ENCODE measurements at places on chromosomes 7 and 10.

DNA sequence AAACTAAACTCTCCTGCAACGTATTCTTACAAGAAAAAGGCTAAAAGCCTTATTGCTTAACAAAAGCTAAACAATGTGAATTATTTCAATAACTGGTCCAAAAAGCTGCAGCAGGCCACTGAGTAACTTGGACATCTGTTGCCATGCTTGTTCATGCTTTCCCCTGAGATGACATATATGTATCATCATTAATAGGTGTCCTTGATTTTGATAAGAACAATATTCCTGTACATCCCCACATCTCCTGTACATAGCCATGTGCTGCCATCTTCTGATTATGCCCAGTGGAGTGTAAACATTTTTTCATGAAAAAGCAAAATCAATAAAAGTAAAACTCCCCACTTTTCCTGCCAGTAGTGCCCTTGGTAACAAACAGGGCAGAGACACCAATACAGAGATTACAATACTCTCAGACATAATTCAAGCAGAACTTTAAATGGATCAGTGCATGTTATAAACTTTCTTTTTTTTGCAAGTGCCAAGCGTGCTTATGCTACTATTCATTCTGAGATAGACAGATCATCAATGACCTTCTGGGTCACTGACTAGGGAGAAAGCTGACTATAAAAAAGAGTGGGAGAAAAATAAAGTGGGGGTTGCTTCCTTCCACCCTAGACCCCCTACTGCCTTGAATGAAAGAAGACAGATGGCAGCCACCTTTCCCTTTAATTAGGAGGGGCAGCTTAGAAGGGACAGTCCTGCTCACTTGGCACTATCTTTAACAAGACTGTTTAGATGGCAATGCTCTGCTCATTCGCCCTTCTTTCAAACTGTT, 205.5 kb upstream of the KLF14 start:
- DNase-seq, result no peak

- DNase-seq, result no peak
Measured at GRCh38 chr10:8278099-8278498, 223.6 kb downstream of the GATA3 start.

- peak; percentile 69 for DNase-seq
Measured at GRCh38 chr7:100132126-100132525, 5.4 kb downstream of the MBLAC1 start.

DNA sequence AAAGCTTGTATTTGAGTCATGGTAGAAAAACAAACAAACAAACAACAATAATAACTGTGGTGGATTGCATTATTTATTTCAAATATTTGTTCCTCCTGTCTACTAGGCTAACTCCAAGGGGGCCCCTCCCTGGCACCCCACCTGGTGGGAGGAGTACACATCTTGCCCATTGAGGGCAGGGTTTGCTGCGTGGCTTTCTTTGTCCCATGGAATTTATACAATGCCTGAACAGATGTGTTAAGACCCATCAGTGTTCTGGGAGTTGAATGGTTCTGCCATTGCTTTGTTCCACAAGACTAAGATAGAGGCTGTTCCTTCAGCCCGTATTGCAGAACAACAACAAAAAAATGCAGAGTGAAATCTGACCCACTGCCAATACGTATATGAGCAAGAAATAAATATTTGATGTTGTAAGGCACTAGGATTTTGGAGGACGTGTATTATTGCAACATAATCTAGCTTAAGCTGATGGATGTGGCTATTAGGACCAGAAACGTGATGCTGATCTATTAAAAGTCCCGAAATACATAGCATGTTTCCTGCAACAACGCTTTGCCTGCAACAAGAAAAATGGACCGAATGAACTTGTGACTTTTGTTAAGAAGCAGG, 119.1 kb upstream of the JCAD start:
- no peak for DNase-seq

GRCh38 chr10:118915161-118915560, 114.4 kb upstream of the NANOS1 start:
- no peak for DNase-seq

- DNase-seq, result peak; percentile 59
Measured at GRCh38 chr10:48803801-48804584, 119.3 kb downstream of the WDFY4 start.

GRCh38 chr10:112778579-112778978, 171.5 kb upstream of the TCF7L2 start:
- DNase-seq, result no peak

DNA sequence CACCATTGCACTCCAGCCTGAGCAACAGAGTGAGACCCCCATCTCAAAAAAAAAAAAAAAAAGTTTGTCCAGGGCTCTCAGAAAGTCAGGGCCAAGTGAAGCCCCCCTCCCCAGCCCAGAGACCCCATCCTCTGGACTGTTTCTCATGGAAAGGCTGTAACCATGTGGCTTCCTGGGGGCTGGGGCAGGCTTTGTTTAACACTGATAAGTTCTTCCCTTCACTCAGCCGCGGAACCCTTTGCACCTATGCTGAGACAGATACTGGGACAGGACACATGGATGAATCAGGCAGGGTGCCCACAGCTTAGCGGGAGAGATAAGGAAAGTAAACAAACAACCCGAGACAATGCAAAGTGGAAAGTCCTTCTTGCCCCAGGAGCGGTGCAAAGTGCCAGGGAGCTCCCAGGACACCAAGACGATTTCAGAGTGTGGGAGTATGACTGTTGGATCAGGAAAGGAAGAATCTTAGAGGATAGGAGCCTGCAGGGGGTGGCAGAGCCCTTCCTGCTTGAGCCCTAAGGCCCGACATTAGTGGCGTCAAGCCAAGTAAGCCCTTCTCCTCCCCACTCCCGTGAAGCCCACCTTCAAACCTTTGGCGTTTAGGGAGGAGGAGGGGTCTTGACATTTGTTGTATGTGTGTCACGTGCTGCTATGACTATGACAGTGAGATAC, 11.6 kb downstream of the MLXIPL start:
- peak; percentile 80 for DNase-seq

GRCh38 chr10:97168645-97169044, 17.1 kb downstream of the SLIT1 start:
- DNase-seq, result no peak

Data from DMS53 (cell line).